ENCODE measurements at places on chromosomes 5 and 9.
A peak's percentile ranks its signal among the peaks of the same experiment; 100 is the strongest.

DNA sequence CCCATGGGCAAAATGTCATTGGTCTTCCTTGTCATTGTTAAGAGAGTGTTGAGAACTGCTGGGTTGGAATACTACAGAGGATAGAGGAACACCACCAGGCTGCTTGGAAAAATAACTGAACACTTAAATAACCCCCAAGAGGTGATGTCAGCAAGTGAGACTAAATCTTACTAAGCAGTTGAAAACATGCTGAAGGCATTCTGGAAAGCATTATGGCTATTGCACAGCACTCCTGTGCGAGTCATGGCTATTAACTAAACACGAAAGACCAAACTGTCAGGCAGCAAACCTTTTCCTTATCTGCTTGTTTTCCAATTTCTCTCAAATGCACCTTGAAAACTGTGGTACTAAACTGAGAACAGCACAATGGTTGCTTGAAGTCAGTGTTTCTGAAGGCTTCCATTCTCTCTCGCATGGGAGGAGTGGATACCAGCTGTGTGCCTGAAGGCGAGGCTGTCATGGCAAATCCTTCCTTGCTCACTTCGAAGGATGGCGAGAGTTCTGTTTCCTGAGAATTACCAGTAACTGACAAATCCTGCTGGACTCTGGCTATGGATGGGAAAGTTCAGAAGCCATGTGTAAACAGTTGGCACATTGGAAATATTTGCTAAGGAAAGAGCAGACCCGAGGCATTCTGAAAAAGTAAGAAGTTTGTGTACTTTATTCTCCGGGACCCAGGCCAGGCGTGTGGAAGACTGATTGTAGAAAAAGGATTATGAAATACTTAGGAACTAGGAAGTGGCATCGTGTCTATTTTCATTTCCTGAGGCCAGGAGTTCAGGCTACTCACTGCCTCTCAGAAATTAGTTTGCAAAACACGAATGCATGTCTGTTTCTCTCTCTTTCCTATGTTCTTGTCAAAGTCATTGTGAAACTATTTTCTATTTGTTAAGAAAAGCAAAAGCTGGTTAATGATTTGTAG is 182.1 kb downstream of the DMRT2 start:
- no peak for DNase-seq

DNA sequence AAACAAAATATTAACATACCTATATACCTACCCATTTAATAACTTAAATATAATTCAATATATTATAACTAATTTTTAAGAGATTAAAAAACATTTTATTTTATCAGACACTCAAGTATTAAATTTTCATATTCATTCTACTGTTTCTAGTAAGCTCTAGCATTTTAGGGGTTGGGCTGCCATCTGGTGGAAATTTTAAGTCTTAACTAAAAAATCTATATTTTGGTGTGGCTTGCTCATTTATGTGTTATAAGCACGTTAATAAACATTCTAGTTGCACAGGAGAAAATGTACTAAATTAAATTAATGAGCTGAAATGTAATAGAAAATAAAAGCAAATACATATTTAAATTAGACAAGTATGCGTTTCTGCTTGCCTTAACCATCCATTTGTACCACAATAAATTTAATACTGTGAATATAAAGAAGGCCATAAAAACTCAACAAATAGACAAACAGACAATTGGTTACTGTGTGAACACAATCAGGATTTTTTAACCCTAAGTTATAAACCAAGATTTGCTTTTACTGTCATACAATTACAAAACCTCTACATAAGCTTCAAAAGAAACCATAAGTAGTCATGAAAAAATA is 1728.3 kb upstream of the CDH9 start:
- no peak for DNase-seq

- DNase-seq, result no peak
Observed at GRCh38 chr5:179275381-179275878, 69.8 kb downstream of the ADAMTS2 start.

- DNase-seq, result no peak
Observed at GRCh38 chr9:5514617-5515260, 4.4 kb downstream of the PDCD1LG2 start.

DNA sequence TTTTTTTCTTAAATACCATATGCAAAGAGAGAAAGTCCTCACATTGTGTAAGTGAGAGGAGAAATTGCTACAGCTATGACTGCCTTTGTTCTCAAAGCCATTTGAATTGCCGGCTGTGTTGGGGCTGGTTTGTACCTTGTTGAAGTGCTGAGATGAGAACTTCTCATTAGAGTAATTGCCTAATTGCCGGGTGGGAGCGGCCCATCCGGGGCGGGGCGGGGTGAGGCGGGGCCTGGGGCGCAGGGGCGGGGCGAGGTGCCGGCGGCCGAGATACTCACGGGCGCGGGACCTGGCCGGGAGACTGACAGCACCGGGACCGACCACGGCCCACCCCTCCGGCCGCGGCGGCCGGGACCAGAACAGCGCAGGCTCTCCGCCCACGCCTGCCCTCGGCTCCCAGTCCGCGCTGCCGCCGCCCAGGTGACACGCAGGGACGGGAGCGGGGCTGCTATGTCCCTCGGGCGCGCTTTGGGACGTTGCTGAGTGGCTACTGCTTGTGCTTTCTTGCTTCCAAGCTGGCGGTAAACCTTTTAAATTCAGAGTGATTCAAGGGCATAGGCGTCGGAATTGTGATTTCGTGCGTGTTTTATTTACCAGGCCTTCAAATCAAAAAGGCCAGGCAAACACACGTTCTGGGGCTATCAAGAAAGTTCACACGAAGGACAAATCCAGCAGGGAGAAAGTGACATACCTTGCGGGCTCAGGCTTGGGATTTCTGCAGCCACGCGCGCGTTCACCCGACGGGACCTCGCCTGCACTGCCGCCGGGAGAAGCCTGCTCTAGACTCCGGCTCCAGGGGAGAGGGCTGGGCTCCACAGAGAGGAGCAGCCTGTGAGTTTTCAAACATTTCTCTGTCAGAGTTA is 269.1 kb downstream of the FANCC start:
- peak; percentile 12 for DNase-seq

- DNase-seq, result no peak
Observed at GRCh38 chr9:89542401-89543021, 44.6 kb upstream of the SEMA4D start.

DNA sequence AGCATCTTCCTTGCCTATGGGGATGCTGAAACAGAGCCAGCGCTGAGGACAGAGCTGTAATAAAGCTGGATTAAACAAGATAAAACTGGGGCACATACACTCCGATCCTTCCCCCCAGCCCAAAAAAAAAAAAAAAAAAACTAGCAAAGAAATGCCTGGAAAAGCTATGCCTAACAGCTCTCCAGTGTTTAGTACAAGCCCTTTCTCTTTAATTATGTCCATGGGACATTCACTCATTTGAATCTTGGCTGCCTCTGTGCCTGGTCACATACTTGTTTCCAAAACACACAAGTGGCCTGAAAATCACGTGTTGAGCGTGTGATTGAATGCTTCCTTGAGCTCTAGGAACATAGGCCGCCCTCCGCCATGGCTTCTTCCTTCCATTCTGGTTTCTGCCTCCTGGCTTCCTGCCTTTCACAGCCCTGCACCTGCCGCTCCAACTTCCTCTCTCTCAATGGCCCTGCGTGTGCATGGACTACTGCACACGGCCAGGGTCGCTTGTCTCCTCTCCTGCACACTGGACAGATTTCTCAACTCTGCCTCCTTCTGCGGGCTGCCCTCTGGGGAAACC is 111.0 kb upstream of the RETREG1 start:
- no peak for DNase-seq

DNA sequence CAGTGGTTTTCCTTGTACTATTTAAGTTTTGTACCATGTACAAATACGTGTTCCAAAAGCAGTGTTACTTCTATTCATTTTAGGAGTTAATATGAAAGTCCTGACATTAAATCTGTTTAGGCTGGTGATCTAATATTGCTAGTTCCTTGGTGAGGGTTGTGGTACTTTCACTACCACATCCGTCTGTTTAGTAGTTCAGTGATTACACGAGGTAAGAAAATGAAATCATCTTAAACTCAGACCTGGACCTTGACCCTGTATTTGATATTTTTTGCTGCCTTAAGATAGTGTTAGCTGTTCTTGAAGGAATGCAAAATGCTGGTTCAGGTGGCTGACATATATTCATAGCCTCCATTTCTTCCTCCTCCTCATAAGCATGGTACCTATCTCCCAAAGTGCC is 50.3 kb downstream of the MTAP start:
- no peak for DNase-seq

GRCh38 chr5:154511984-154512383 is 34.0 kb upstream of the HAND1 start:
- DNase-seq, result no peak

- DNase-seq, result no peak
Observed at GRCh38 chr9:90038763-90039162, 434.0 kb downstream of the GADD45G start.

DNA sequence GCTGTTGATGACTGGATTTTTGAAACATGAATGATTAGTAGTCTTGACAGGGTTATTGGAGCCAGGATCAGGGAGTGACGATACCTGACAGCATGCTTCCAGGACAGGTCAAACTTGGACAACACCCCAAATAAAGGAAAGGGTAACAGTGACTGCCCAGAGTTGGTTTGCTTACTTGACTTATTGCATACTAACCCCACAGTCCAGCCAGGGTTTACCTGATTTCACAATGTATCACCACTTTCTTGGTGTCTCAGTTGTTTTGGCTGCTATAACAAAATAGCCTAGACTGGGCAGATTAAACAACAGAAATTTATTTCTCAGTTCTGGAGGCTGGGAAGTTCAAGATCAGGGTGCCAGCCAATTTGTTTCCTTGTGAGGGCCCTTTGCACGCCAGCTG is 301.0 kb upstream of the VLDLR start:
- DNase-seq, result no peak

DNA sequence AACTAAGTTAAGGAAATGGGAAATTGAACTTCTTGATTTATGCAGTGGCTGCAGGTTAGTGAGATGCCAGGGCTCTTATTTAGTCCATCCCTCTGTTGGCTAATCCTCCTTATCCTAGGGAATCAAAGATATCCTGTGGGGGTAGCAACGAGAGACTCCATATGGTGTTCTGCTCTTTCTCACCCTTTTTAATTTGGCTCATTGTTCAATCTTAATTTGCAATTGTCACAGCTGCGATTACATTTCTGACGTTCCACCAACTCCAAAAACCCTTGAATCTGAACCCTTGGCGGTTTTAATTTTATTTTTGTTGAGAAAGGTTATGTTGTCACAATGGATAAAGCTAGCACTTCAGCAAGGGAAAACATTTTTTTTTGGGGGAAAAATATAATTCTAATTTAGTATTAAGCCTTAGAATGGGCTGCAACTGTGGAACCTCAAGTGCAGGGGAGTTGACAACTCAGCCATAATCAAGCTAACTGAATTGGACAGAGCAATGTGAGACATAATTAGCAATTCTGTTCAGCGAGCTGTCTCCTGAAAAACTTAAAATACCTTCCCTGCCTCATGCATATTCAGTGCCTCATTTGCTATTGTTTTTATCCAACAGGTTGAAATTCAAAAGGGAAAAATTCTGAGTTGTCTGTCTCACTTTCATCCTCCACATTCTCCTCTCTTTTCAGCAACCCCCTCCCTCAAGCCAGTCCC is 91.3 kb downstream of the MAT2B start:
- no peak for DNase-seq

GRCh38 chr5:6632324-6632887 is 438 bp downstream of the NSUN2 start:
- no peak for DNase-seq

- no peak for DNase-seq
Observed at GRCh38 chr5:56054666-56055065, 59.9 kb upstream of the IL6ST start.

DNA sequence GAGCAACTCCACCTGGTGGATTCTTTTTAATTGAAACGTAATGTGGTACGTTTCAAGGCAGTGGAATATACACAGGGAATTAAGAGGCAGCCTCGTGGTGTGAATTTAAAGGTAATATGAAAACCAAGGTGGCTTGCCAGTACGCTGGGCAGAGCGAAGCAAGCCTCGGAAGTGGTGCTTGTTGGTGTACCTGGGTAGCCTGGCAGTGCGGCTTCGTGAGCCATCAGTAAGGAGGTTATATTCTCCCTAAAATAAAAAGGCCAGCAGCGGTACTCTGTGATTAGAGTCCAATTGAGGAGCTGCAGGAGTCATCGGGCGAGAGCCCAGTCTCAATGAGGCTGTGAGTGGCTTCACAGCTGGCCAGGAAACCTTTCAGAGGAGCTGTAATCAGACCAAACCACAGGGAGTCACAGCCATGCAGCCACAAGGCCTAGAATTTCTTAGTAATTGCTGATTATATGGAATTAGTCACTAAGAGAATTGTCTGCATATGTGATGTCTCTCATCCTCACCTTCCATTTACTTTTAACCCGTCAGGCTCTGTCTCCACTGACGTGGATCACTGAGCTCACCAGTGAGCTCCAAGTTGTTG is 57.7 kb downstream of the DCP2 start:
- no peak for DNase-seq

DNA sequence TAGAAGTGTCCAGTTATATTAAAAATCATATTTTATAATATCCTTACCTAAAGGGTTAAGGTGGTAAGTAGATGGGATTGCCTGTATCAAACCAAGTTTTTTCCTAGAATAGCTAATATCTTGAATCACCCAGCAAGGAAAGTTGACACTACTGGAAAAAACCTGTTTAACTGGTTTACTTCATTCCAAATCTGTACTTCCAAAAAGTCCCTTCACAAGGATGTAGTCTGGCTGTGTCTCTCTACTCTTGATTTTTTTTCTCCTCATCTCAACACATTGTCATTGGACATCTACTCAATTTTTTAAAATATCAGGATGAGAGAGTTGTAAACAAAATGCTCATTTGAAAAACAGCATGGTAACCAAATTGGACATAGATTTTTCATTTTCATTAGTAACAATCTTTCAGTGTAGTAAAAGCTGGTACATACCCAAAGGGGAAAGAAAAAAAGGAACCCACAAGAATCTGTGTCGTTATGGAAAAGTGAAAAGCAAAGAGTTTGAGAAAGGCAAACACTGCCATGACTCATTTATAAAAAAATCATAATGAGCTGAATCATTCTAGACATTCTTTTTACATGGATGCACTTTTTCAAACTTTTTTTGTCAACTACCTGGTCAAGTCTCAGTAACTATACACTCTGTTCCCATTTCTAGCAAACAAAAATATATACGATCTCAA is 173.5 kb downstream of the GLIS3 start:
- no peak for DNase-seq

GRCh38 chr9:134662143-134662876 is 20.7 kb downstream of the COL5A1 start:
- DNase-seq, result no peak

DNA sequence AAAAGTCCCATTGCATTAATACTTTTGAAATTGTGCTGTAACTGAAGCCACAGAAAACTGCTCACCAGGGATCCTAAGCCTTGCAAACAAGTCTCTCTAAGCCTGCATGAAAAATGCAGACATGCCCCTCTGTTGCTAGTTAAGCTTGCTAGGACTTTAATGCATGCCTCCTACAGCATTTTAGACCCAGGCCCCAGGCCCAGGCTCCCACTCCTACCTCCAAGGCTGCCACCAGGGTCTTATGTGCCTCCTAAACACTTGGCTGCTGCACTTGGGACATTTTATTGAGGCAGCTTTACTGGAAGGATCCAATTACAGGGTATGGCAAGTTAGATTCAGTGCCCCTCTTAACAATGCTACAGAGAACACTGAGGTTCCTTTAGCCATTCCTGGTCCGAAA is 467.3 kb upstream of the CLINT1 start:
- DNase-seq, result no peak

- DNase-seq, result no peak
Observed at GRCh38 chr5:33487236-33487635, 46.5 kb downstream of the TARS1 start.
